ENCODE measurements at places on chromosomes 1 and 21.
A peak's percentile ranks its signal among the peaks of the same experiment; 100 is the strongest.

DNA sequence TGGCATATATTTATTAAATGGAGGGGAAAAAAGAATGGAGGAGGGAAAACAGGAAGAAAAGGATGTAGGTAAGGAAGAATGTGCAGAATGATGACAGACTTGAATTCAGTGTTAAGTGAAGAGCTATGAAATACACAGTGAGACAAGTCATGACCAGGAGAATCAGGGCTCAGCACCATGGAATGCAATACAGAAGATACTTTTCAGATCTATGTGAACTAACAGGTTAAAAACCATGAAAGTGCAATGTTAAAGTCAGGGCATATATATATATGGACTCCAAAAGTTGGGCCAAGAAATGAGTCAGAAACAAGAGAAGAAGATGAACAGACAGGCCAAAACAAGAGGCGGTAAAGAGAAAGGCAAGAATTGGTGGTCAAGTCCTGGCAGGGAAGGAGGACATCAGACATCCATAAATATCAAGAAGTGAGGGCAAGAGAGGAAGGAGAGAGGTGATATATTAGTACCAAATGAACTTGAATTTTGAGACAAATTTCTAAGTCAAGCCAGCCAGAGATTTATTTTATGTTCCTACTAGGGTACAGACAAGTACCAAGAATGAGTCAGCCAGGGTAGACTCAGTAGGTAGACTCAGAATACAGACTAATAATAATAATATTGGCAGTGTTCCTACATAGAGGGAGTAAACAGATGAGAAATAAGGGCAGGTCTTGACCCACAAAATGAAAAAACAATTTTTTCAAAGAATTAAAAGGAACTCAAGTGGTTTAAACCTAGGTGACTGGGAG, 39.5 kb upstream of the MCOLN3 start:
- no peak for DNase-seq

DNA sequence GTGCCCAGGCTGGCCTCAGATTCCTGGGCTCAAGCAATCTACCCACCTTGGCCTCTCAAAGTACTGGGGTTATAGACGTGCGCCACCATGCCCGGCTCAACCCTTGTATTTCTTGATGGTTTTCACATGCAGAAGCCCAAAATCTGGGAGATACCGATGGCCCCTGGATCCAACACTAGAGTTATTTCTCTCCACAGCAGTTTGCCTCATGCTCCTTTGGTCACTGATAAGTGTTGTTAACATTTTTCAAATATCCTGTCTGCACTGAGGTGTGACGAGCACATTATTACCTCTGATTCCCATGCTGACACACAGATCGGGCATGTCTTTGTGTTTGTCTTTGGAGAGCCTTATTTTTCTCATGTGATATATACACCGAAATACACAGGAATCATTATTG, 107.0 kb downstream of the KIF26B start:
- DNase-seq: no peak

GRCh38 chr1:197776351-197777105, 1.2 kb upstream of the DENND1B start:
- no peak for DNase-seq

DNA sequence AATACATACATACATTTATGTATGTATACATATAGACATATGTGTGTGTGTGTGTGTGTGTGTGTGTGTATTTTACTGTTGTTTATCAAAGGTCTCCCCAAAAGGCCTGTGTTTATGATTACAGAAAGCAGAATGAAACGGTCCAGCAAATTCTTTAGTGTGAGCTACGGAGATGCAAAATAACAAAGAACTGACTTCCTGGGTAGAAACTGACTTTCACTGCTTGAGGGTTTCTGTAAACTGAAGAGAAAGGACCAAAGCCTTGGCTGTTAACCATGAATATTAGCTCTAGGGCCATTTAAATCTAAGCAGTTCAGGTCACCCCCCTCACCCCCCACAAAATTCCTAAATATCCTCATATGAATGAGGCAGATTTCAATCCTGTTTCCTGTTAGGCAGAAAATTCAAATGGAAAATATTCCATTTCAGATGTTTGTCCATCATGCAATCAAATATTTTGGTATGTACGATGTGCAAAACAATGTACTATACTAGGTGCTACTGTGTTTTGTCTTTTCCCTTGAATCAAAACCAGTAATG, 213.2 kb downstream of the TGFB2 start:
- no peak for DNase-seq

GRCh38 chr1:111505641-111506119, 2.2 kb upstream of the ADORA3 start:
- DNase-seq: no peak

DNA sequence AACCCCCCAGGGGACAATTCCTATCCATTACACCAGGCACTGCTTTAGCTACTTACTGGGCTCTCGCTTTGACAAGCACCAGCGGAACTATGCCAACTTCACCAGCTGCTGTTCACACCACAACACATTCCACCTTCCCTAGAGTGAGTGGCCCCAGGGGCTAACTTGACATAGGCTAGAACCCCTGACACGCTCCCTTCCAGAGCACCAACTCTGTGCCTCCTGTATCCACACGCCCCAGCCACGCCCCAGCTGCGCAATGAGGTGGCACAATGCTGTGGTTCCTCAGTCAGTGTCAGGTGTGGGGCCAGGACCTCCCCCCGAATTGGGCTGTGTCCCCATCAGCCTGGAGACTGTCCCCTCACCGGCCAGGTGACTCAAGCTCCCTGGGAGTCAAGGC, 11.7 kb upstream of the FGR start:
- DNase-seq: no peak

DNA sequence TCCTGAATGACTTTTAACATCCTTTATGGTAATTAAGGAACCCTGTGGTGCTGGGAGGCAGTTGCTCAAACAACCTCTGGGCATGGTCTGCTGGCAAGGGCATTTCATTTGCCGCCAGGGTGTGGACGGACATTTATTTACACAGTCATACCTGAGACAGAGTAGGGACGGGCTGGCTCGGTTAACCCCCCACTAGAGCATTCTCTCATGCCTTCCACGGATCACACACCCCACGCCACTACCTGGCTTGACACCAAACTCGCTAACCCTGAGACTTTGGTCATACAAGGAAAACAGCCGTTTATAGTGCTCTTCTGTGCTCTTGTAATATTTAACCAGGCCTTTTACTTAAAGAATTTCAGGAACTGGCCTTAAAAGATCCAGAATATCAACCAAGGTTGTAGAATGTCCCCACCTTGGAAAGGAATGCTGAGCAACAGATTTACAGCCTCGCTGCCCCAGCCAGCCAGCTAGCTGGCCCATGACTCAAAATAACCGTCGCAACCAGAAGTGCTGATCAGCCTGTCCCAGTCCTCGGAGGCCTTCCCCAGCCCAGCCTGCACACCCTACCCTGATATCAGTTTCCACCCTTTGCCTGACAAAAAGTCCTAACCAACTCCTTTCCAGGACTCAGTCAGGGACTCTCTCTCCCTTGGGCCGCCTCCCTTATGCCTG, 6.5 kb upstream of the PDXK start:
- DNase-seq: peak; percentile 49

- no peak for DNase-seq
Observed at GRCh38 chr1:181406989-181407388, 76.3 kb upstream of the CACNA1E start.
